ENCODE measurements at places on chromosomes 3 and 15. TPM values are rescaled to one million over a fixed set of nuclear protein-coding genes. Genes with fewer than 3 reads are reported as not detected.

SERPINI2 gene
- total RNA-seq = not detected

- DNase-seq = no peak
Observed at GRCh38 chr15:60840306-60840702, 361.4 kb upstream of the ICE2 start.

DNA sequence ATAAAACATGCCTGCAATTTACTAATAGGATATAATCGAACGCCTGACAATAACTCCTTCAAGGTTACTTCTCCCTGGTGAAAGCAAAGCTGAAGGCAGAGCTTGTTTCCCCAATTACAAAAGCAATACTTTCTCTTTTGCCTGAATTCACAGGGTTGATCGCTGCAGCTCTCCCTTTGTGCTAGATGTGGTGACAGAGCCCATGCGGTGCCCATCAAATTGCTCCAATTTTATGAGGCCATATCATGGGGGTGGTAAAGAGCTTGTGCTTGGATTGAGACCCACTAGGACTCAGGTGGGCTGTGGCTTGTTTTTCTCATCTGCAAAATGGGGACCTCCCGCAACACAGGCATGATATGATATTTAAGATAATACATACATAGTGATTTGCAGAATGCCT lies 143.4 kb downstream of the GREM1 start:
- DNase-seq = no peak

GRCh38 chr3:60383345-60383744 lies 867.9 kb downstream of the FHIT start:
- no peak for DNase-seq

SLC38A3 gene
- 0.62 TPM for total RNA-seq

GNAT1 gene
- total RNA-seq = not detected

DNA sequence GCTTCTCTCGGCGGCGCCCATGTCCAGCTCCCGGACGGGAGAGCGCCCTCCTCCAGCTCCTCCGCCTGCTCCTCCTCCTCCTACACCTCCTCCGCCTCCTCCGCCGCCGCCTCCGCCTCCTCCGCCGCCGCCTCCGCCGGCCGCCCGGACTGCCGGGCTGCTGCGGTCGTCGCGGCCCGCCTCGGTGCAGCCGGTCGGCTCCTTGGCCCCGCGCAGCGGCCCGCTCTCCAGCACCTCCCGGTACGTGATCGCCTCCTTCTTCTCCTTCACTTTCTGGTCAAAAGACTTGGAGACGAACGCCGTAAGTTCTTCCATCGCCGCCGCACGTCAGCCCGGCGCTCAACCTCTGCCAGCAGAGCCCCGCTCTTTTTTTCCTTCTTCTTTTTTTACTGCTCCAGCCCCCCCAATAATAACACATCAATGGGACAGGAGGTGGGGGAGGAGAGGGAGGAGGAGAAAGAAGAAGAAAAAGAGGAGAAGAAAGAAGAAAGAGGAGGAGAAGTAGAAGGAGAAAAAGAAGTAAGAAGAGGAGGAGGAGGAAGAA lies 438 bp downstream of the SHOX2 start:
- no peak for DNase-seq

GRCh38 chr3:101166150-101166549 lies 154.2 kb downstream of the IMPG2 start:
- no peak for DNase-seq

DNA sequence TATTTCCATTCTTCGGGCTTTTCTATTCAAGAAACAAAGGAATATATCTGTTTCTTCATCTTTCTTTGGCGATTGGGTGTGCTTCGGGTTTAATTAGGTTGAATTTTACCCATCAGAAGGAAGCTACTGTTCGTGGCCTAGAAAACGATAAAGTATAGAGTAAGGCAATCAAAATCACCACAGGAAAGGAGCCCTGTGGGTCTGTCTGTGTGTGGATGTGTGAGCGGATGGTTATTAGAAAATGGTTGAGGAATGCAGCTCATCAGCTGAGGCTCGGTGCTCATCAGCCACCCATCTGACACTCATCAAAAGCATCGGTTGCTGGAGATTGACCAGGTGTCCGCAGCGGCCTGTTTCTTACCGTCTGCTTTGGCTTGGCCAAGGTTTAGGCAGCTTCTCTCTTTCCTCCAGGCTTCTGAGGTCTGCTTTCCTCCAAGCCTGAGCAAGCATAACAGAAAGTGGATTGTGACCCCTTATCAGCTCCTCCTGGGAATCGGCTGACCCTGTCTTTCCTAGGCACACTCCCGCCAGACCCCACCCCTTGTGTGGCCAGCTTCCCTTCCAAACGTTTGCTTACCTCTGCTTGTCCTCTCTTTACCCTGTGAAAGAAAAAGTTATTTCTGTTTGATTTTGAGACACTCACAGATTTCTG lies 17.6 kb upstream of the ISLR start:
- DNase-seq = no peak

DNA sequence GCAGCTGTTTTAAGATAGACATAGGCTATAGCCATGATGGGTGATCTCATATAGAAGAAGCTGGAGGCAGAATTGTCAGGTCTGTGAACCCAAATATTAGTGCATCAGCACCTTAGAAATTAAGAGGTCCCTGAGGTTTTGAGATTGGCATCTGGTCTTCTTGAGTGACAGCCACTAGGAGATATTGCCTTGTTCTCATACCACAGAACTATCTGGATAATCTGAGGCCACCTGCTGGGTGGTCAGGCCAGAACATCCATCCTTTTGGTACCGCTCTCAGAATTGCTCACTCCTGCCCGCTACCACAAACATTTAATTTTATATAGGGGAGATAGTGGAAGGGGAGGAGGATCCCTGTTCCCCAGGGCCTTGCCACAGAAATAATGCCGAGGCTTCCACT lies 210.6 kb upstream of the ZPLD1 start:
- no peak for DNase-seq

DNA sequence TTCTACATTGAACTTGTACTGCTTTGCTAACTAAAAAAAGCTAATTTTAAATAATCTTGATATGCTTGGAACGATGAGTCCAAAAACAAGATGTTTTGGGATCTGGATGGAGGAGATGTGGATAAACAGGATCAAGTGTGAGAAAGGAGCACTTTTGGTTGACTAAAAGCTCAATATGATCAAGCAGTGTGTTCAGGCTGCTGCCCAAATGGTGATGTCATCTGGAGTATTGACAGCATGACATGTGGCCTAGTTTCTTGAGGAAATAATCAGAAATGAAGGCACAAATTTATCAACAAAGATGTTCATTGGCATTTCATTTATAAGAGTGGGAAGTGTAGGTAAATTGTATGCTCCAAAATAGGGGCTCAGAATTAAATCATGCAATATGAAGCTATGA lies 161.2 kb downstream of the SOX2 start:
- no peak for DNase-seq

- no peak for DNase-seq
Observed at GRCh38 chr3:13866041-13866965, 13.6 kb downstream of the WNT7A start.

DNA sequence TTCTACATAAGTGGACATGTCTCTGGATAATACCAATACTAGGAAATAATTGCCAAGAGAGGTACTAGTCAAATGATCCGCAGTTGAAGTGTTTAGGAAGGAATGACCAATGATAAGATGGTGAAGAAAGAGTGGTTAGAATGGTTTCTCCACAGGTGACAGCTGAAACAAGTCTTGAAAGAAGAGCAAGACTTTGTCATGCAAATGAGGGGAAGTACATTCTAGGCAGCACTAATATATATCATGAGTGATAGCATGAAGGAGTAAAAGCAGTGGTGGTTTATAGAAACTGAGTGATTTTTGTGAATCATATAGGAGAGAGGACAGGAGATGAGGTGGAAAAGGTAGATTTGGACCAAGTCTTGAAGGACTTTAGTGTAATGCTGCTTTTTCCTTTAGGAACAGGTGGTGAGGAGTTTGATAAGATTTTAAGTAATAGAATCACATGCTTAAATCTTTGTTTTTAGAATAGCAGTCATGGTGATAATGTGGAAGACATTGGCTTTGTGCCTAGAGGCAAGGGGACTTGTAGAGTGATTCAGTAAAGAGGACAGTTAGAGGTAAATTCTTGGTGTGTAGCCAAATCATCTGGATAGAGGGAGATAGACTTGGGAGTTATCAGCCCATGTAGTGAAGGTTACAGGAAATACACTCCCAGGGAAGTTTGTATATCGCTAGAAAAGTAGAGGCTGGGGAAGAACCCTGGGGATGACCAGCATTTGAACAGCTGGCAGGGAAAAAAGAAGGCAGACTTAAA lies 31.9 kb downstream of the SLMAP start:
- DNase-seq = no peak

ALPK3 gene
- total RNA-seq = 27.3 TPM

DNA sequence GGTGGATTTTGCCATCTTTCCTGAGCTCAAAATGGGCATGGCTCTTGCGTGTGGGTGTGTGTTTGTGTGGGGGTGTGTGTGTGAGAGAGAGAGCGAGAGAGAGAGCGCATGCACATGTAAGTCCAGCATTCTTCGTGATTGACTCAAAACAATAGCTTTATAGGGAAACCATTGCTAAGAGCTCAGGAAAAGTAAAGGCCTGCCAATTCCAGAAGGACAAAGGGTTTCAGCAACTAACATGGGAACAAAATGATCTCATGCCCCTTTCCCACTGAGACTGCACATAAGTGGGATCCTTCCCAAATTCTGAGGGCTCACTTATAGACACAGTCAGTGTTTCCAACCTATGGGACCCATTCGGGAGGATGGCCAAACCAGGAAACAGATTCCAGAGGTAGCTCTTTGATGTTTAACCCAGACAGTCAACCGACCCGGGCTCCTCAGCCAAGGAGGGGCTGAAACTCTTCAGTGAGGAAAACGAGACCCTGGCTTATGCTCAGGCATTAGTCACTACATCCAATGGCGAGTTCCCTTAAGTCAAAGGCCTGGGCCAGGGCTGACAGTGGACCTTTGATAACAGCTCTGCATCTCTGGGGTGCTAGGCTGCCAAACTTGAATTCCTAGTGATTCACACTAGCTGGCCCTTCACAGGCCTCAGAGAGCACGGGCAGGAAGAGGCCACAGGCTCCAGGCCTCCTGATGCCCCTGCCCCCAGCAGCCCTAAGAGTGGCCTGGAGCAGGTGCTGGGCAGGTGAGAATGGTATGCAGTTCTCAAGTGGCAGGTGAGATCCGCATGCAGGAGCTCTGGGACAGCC lies 305.0 kb upstream of the C2CD4B start:
- DNase-seq = peak; percentile 90

- no peak for DNase-seq
Observed at GRCh38 chr15:42932833-42933515, 12.4 kb upstream of the TTBK2 start.

- peak; percentile 84 for DNase-seq
Observed at GRCh38 chr3:192892981-192893700, 24.5 kb downstream of the MB21D2 start.

- DNase-seq = no peak
Observed at GRCh38 chr3:178370387-178370786, 165.8 kb upstream of the KCNMB2 start.

GRCh38 chr15:38899300-38899699 lies 334.7 kb upstream of the RASGRP1 start:
- no peak for DNase-seq

- no peak for DNase-seq
Observed at GRCh38 chr15:93897377-93897776, 334.0 kb upstream of the MCTP2 start.

- DNase-seq = no peak
Observed at GRCh38 chr3:47571391-47572175, 7.1 kb downstream of the CSPG5 start.

DNA sequence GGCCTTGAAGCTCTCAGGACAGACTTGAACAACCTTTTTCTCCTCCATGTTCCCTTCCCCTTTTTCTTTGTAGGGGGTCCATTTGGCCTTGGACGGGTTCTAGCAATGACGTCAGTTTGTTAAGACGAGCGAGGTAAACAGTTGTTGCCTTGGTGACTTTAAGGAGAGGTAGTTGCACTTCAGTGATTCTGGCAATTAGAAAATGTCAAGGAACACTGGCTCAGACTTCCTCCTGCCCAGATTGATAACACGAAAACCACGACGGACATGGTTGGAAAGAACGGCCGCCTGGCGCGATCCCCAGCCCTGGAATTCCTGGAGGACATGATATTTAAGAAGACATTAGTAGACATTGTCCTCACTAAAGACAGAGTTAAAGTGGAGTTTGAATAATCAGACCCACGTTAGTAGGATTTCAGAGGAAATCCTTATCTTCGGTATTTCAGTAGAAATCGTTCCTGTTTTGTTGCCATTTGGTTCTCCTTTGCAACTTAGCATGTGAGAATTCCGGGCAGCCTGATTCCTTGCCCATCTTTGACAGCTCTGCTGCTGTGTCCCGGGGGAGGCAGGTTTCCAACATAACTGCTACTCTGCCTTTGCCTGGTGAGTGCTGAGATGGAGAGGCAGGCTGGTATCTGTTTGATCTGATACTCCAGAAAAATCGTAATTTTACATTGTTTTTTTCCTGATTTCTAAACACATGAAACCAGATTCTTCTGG lies 87.3 kb downstream of the ST6GAL1 start:
- peak; percentile 87 for DNase-seq

- DNase-seq = no peak
Observed at GRCh38 chr3:177553579-177553978, 356.3 kb upstream of the TBL1XR1 start.

UBAP1L gene
- total RNA-seq = 3.7 TPM

DNA sequence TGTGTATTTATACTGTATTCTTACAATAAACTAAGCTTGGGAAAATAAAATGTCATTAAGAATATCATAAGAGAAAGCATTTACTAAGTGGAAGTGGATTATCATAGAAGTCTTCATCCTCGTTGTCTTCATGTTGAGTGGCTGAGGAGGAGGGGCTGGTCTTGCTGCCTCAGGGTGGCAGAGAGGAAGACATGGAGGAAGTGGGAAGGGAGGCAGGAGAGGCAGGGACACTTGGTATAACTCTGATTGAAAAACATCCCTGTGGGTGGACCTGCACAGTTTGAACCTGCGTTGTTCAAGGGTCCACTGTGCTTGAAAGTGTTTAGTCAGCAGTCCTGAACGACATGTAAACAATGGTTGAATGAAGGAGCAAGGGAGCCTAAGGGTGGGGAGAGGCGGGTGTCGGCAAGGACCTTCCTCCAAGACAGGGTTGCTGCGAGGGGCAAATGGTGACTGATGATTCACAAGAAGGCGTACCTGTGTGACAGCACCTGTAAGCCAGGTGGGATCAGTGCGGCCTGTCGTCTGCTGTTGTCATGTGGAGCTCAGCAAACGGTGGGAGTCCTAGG lies 103.8 kb upstream of the KLF13 start:
- no peak for DNase-seq

DNA sequence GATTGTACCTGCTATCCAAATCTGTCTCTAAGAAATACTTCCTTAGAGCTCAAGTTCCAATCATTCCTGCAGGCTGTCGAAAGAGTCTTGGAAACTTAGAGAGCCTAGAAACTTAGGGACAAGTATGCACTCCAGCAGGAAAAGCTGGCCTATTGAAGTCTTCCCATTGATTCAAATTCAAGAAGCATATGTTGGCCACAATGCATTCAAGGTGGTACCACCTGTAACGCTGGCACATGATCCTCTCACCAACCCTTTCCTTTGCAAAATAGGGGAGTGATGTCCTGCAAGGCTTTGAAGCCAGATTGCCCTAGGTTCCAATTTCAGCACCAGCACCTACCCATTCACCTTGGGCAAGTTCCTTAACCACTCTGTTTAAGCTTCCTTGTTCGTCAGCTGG lies 6.0 kb downstream of the ADAMTS9 start:
- DNase-seq = no peak

TEX9 gene
- 3.8 TPM for total RNA-seq

GRCh38 chr15:89837134-89837829 lies 22.6 kb upstream of the ANPEP start:
- no peak for DNase-seq

GRCh38 chr3:30457726-30458125 lies 148.7 kb upstream of the TGFBR2 start:
- DNase-seq = no peak

Measured in posterior vena cava (tissue), 2 donors.